ENCODE measurements at places on chromosomes 12 and 14. TPM values are rescaled to one million over a fixed set of nuclear protein-coding genes. Genes with fewer than 3 reads are reported as not detected.

- peaks cover 35% of the 10 kb centered on the region for H3K27me3 ChIP-seq
- H3K4me1 ChIP-seq, result peaks cover 12% of the 10 kb centered on the region
- no peak overlapping the region for H3K4me3 ChIP-seq
- H3K27ac ChIP-seq, result no peak overlapping the region
- no peak for DNase-seq
Observed at GRCh38 chr14:106211334-106211900, 685.0 kb downstream of the TMEM121 start.

PALS1 gene
- 10.8 TPM for total RNA-seq

GRCh38 chr14:90132821-90133570 lies 71.2 kb downstream of the KCNK13 start:
- peaks cover 42% of the 10 kb centered on the region for H3K27me3 ChIP-seq
- no peaks in the 10 kb centered on the region for H3K36me3 ChIP-seq
- no peak overlapping the region for H3K27ac ChIP-seq
- no peaks in the 10 kb centered on the region for H3K4me1 ChIP-seq

NRL gene
- 1.8 TPM for total RNA-seq

C14orf132 gene
- total RNA-seq, result not detected

CCDC38 gene
- 0.33 TPM for total RNA-seq

DNA sequence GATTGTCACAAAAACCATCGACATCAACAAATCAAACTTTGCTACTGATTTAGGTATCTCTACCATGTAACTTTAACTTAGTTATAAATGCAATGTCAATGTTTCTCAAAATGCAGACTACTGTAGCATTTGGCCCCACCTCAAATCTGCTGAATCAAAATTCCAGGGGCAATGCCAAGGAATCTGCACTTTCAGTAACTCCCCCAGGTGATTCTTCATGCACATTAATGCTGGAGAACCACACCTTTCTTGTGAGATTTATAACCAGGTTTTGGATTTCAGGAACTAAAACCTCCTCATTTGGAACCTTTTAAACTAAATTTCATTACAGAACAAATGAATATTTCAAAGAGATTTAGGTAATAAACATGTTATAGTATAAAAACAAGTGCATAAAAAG lies 4.9 kb downstream of the ATP2B1 start:
- H3K36me3 ChIP-seq, result no peaks in the 10 kb centered on the region
- no peak overlapping the region for H3K27ac ChIP-seq
- no peak for DNase-seq
- no peak overlapping the region for H3K4me3 ChIP-seq
- no peaks in the 10 kb centered on the region for H3K27me3 ChIP-seq

- no peak for DNase-seq
- H3K27ac ChIP-seq, result no peak overlapping the region
- peaks cover 64% of the 10 kb centered on the region for H3K27me3 ChIP-seq
- no peaks in the 10 kb centered on the region for H3K36me3 ChIP-seq
- H3K4me1 ChIP-seq, result peaks cover 16% of the 10 kb centered on the region
Observed at GRCh38 chr12:54035568-54036264, 2.9 kb downstream of the HOXC5 start.

GRCh38 chr12:89695100-89695499 lies 13.5 kb downstream of the ATP2B1 start:
- H3K36me3 ChIP-seq, result no peaks in the 10 kb centered on the region
- no peak overlapping the region for H3K27ac ChIP-seq
- DNase-seq, result no peak
- no peak overlapping the region for H3K4me3 ChIP-seq

DNA sequence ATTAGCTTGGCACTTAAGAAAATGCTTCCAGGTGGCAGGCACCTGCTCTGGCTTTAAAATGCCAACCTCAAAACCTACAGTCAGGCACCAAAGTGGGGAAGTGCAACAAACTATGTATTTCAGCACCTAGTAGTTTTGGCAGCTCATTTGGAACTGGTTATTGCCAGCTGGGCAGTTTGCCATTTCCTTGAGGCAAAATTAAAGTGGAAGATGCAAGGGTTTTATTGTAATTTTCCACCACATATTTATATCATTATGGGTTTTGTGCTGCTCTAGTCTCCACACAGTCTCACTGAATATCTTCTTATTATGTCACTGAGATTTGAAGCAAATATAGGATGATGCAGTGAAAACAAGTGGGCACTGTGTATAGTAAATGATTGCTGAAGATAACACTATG lies 117.0 kb downstream of the PRKD1 start:
- no peak for DNase-seq
- H3K36me3 ChIP-seq, result peaks cover 3% of the 10 kb centered on the region
- no peaks in the 10 kb centered on the region for H3K4me1 ChIP-seq
- H3K27me3 ChIP-seq, result no peaks in the 10 kb centered on the region
- H3K4me3 ChIP-seq, result no peak overlapping the region

DNA sequence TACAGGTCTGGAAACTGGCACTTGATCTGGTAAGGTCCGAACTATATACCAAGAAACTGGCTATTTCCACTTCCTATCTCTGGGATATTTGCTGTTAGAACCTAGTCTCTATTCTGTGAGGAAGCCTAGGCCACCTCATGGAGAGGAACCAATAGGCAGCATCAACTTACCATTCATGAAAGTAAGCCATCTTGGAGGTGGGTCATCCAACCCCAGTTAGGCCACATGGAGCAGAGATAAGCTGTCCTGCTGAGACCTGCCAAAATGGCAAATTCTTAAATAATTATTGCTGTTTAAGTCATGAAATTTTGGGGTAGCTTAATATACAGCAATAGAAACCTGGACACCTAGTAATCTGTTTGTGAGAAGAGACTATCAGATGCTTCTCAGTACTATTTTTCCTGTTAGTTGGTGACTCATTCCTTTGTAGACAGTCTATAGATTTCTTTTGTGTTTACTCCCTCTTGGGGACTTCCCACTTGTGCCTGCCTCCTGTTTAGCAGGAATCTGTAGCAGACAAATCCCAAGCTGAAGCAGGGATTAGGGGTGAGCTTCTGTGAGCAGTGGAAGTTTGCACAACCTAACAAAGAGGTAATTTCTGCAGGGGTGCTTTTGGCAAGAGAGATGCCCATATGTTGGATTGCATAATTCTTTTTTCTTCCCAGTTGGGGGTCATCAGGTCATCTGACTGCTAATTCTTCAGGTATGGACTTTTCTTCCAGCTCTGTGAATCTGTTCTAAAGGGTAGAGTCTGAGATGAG lies 136.8 kb downstream of the IGF1 start:
- no peak overlapping the region for H3K27ac ChIP-seq
- no peak for DNase-seq
- no peaks in the 10 kb centered on the region for H3K27me3 ChIP-seq
- no peaks in the 10 kb centered on the region for H3K36me3 ChIP-seq
- H3K4me3 ChIP-seq, result no peak overlapping the region
- no peaks in the 10 kb centered on the region for H3K4me1 ChIP-seq

GRCh38 chr14:69543341-69544115 lies 31.1 kb downstream of the CCDC177 start:
- H3K4me1 ChIP-seq, result peaks cover 12% of the 10 kb centered on the region
- H3K27me3 ChIP-seq, result peaks cover 31% of the 10 kb centered on the region
- no peak overlapping the region for H3K27ac ChIP-seq
- DNase-seq, result peak; percentile 77

Data from natural killer cell treated with Interleukin-12 subunit alpha and Interleukin-12 subunit beta and Interleukin-15 and Interleukin-18, amount 100 ng/mL, for 72 hours (primary cell).